Activated CD4-positive, alpha-beta T cell treated with anti-CD3 and anti-CD28 coated beads, Interleukin-2, amount 10 ng/mL, durations not matched to agents 24 days and 14 days (primary cell): ENCODE measurements at places on chromosomes 12 and 14. TPM values are rescaled to one million over a fixed set of nuclear protein-coding genes. Genes with fewer than 3 reads are reported as not detected.

GRCh38 chr14:74664717-74665116, 48.2 kb downstream of the AREL1 start:
- DNase-seq, result no peak

OAS1 gene
- 24.5 and 28.0 TPM in 2 replicates for total RNA-seq

KSR2 gene
- total RNA-seq, result 0.02 and 0.05 TPM in 2 replicates

VIPAS39 gene
- total RNA-seq, result 17.7 and 18.5 TPM in 2 replicates

DNA sequence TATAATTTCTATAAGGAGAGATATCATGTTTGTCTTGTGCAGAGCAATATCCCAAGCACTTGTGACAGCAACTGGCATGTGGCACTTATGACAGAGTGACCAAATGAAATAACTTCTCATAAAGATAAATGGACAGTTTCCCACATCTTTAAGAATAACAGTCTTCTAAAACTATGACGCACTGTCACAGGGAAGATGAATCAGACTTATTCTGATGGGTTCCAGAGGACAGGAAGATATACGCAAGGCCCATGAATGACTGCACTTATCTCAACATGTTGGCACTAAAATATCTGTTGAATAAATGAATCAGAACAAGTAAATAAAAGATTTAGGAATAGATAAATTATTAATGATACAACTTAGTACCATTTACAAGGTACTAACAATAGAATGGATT, 465.8 kb upstream of the SYT1 start:
- DNase-seq, result no peak

DNA sequence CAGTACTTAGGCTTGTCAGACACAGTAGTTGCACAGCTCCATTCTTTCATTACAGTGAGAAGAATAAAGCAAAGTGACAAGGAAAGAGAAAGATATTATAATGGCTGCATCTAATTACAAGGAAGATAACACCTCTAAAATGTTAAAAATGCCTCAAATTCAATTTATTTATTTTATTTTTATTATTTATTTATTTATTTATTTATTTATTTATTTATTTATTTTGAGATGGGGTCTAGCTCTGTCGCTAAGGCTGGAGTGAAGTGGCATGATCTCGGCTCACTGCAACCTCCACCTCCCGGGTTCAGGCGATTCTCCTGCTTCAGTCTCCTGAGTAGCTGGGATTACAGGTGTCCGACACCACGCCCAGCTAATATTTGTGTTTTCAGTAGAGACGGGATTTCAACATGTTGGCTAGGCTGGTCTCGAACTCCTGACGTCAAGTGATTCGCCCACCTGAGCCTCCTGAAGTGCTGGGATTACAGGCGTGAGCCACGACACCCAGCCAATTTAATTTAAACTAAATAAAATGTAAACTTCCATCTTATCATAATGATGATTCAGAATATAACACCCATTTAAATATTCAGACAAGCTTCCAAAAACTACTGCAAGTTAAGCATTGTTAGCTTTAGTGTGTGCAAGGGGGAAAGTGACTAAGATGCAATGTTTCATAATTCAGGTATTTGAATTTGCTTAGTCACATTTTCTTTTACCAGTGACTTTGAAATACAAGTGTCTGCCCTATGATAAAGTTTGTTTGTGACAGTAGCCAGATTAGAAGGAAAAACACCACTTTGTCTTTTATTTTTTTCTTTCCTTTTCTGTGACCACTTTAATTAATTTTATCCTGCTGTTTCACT, 2.4 kb upstream of the CFAP54 start:
- no peak for DNase-seq

MNAT1 gene
- total RNA-seq, result 42.6 and 45.0 TPM in 2 replicates

- peak; percentile 25 for DNase-seq
These were observed 119.2 kb downstream of the TBC1D30 start for GRCh38 chr12:64943686-64944085.

DNA sequence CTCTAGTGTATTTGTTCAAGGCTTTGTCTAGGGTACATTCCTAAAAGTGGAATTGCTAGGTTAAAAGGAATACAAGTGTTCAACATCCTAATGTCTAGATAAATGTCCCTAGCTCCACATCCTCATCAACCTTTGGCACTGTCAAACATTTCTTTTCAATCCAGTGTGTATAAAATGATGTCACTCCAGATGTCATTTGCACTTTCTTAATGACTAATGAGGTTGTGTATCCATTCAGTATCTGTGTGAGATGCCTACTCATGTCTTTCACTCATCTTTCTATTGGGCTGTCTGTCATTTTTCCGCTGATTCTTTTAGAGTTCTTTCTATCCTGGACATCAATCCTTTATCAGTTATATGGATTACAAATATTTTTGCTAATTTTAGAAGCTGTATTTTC, 43.3 kb downstream of the ARMH4 start:
- no peak for DNase-seq
